ENCODE measurements at places on chromosomes 1 and 21.

DNA sequence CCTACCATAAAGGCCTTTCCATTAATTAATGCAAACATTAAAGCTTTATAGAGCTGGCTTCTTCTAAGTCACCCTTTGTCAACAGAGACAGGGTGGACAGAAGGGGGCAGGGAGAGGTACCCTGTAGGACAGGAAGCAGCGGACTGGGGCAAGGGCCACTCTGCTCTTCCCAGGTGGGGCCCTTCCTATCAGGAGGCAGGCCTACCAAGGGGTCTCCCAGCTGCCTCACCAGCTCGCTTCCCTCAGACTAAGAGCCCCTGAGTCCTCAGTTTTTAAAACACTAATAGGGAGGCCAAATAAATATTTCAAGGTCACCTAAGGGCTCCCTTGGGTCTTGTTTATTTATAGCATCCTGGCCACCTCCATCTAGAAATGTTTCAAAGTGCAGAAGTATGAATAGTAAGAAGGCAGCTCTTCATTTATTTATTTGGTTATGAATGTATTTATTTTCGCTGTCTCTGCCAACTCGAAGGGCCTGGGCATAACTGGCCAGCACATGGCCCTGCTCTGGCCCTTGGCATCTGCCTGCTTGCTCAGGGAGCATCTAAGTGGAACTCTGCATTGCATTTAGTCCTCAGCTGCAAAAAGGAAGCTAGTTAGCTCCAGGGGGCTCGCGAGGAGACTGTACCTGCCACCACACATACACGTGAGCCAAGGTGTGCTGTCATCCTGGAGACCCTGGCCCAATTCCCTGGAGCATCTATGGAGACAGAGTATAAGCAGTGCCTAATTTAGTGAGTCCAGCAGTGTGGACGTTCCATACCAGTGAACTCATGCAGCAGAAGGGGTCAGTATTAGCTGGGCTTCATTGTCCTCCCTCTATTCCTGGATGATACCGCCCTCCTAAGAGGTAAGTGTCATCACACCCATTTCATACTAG lies 395.1 kb upstream of the VAMP3 start:
- no peak for DNase-seq

- DNase-seq, result peak; percentile 55
These were observed 844 bp downstream of the ZMYM6 start for GRCh38 chr1:35030756-35031446.

DNA sequence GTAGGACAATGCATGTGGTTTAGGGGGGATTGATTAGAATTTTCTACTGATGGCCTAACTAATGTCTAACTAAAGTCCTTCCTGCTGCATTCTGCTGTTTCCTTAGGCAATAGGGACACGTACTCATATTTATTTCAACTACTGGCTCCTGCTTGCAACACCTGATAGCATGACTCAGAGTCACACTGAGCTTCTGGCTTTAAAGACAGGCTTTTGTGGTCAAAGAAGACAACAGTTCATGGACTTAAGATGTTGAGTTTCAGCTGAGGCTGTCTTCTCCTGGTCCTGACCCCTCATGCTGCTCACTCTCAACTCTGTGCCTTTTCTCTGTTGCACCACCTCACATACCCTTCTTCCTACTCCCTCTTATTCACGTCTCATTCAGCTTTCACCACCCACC lies 29.1 kb upstream of the TRABD2B start:
- DNase-seq, result no peak

DNA sequence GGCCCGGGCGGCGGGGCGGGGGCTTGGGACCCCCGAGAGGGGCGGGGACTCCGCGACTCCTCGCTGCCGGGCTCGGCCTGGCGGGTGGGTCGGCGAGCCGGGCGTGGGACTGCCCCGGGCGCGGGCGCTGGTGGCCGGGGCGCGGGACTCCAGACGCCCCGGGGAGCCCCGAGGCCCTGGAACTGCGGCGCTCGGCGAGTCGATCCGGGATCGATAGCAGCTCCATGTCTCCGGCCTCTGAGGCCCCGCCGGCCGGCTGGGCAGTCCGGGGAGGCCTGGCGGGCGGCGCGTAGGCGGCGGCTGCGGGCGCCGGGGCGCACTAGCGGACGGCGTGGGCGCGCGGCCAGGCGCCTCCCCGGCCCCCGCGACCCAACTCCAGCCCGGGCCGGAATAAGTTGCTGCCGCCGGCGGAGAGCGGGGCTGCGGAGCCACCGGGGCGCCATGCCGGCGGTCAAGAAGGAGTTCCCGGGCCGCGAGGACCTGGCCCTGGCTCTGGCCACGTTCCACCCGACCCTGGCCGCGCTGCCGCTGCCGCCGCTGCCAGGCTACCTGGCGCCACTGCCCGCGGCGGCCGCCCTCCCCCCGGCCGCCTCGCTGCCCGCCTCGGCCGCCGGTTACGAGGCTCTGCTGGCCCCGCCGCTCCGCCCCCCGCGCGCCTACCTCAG lies 400 bp downstream of the SAMD11 start:
- DNase-seq, result no peak

GRCh38 chr1:199102239-199102638 lies 463.4 kb downstream of the PTPRC start:
- DNase-seq, result no peak

DNA sequence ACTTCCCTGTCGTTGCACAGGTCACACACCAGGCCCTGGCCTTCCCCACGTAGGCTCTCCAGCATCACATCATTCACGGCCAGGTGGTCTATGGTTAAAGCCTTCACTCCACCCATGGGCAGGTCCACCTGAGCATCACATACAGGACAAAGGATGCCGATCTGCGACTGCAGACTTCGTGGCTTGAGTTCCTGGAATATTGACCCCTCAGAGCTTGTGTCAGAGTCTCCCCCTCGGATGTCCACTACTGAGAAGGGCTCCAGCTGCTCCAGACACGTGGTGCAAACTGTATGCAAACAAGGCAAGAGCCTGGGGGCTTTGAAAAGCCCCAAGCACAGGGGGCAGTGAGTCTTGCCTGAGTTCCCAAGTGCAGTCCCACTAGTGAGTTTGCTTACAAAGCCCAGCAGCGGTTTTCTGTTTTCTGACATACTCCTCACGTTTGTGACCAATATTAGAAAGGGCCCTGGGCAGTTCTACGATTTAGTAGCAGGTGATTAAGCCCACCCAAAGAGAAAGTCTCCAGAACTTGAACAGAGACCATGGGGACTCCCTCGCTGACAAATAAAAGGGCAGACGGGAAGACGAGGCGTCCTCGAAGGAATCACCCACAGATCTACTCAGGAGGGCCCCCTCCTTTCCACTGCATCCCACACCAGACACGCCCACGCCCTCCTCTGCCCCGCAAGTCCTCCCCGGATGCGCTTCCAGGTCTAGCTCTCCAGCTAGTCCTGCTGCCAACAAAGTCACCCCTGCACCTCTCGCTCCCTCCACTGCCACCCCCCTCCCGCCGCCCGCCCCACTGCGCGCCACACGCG lies 568 bp downstream of the TRIM45 start:
- DNase-seq, result no peak

Measured in stimulated activated naive CD8-positive, alpha-beta T cell treated with anti-CD3 and anti-CD28 coated beads, Interleukin-15, Interleukin-2, amounts not matched to agents 100 U/mL and 50 U/mL, for 24 hours (primary cell).